ENCODE measurements at places on chromosomes 6 and 20. TPM values are rescaled to one million over a fixed set of nuclear protein-coding genes. Genes with fewer than 3 reads are reported as not detected.

ADGRF5 gene
- total RNA-seq = 324 TPM

GRCh38 chr20:24411003-24411833 is 58.2 kb upstream of the SYNDIG1 start:
- no peak for DNase-seq

GRCh38 chr20:6811262-6812035 is 44.0 kb downstream of the BMP2 start:
- DNase-seq = no peak

DNA sequence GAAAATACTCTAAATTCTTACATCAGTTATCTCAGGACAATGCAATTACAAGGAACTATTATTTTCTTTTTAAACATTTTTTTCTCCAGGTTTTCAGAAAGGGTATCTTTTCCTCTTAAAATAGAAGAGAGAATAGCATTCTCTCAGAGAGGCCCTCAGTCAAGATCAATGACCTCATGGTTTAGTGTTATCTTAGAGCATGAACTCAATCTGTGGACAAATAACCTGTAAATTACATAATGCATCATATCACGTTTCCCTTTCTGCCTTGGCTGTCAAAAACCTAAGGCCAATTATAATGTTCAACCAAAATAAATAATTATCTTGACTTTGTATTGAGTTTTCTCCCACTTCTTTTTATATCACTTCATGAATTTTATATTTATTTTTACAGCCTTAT is 202.2 kb downstream of the SLC24A3 start:
- DNase-seq = no peak

DNA sequence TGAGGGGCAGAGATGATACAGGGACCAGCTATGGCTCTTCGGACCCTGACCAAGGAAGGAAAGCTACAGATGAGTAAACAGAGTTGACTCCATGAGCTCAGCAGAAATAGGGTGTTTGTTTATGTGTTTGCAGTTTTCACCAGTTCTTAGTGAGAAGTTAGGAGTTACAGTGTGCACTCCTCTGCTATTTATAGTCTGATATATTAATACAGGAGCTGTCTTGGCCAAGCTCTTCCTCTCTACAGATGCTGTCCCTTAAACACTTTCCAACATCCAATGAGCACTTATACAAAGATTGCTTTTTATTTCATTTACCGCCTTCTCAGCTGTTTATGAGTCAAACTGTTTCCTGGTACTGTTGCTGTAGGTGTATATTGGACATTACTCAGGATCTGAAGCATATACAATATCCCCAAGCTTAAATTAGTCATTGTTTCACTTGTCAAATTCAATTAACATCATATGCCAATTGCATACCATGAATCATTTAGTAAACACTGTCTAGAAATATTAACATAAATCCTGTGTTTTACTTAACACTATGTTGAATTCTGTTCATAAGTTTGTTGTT is 618.0 kb downstream of the PRKN start:
- DNase-seq = no peak

- DNase-seq = no peak
Observed at GRCh38 chr6:104711371-104711770, 148.3 kb downstream of the HACE1 start.

DNA sequence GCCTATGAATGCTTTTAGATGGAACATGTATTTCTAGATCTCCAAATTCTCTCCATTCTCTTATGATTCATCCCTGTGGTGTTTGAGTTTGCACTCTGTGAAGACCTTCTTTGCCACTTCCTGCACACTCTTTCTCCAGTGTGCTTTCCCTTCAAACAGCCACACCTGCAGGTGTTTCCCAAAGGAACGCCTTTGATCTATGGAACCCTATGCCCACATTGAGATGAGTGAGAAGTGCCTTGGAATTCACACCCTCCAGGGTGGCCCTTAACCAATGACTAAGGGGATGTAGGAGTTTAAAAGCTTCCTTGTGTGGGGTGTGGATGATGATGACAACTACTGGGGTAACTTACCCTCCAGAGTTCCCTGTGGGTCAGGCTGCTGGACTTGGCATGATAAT is 570.1 kb downstream of the DHX35 start:
- no peak for DNase-seq

KCNK16 gene
- total RNA-seq = not detected

NOX3 gene
- total RNA-seq = not detected

WFDC5 gene
- not detected for total RNA-seq

TREM1 gene
- 7.4 TPM for total RNA-seq

GRCh38 chr20:1801929-1802306 is 93.3 kb upstream of the SIRPA start:
- no peak for DNase-seq

COL11A2 gene
- 0.13 TPM for total RNA-seq

RAB44 gene
- total RNA-seq = 0.48 TPM

ATF6B gene
- total RNA-seq = 44.3 TPM

GRCh38 chr6:78525976-78526375 is 341.4 kb upstream of the IRAK1BP1 start:
- no peak for DNase-seq

GRCh38 chr20:52681288-52681687 is 290.9 kb upstream of the TSHZ2 start:
- DNase-seq = no peak

GRCh38 chr6:109229536-109229935 is 134.2 kb downstream of the CEP57L1 start:
- no peak for DNase-seq

- no peak for DNase-seq
Observed at GRCh38 chr6:53540129-53540692, 4.7 kb downstream of the GCLC start.

DNA sequence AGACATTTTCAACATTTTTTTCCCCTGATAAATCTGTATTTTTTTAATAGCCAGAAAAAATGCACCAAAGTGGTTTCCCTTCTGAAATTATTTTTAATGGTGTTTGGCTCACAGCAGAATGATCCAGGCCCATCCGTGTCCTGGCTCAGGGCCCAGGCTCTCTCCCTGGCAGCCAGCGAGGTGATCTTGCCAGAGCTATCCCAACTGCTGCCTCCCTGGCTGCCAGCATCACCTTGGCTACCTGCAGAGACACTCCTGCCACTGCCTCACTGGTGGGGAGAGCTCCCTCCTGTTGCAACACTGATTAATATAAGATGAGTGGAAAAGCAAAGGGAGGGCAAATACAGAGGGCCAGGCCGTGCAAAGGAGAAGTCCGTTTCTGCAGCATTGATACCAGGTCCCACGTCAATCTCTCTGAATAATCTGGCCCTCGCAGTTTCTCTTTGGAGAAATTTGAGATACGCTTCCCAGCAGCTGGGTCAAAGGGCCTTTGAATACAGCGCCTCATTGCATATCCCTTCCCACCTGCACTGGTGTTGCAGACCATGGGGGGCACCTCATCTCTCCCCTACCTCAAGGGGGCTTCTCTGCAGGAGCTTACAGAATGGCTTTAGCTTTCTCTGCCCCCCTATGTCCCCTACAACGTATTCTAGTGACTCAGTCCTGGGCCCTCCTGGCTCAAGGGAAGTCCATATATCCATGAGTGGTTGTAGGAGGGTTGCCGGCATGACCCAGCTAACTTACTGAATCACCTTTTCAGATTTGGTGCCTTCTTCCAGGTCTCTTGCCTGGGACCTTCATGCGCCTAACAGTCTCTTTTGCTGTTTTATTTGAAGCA is 12.8 kb upstream of the DSTN start:
- DNase-seq = peak; percentile 49

GRCh38 chr6:152343735-152344360 is 293.3 kb downstream of the SYNE1 start:
- DNase-seq = no peak

DNA sequence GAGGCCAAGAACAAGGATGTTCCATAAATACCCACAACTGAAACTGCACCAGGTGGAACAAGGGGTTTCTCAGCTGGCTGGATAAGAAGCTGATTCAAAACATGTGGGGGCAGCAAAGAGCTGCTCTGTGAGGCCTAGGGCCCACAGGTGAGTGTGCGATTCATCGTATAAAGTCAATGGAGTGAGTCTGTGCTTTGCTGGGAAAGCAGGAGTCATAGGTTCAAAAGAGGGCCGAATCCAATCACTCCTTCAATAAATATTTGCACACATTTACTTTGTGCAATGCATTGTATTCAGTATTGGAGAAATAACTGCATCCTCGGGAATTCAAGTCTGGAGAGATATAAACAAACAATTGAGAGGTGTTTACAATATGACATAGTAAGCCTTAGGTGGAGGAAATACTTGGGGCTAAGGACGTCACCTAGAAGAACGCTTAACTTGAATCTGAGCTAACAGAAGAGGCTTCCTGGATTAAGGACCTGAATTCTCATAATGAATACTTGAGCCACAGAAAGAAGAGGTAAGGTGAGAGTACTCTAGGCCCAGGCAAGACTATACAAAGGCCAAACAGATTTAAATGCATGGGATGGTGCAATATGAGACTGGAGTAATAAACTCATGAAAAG is 83.7 kb upstream of the TMEM30A start:
- no peak for DNase-seq

DNA sequence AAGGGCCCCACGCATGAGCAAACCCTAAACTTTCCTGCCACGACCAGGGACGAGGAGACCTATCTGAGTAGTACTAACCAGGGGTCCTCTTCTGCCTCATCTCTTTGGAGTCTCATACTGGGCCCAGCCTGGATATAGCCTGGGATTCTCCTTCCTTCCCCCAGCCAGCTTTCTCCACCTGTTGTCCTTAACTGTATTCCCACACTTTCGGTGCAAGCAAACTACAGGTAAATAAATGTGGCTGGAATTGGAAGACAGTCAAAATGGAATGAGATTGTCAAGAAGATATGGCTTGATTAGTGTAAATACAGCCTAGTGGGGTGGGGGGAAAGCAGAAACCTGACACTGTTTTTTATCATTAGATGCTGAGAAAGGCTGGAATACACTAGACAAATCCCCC is 23.5 kb upstream of the LY86 start:
- no peak for DNase-seq

- no peak for DNase-seq
Observed at GRCh38 chr6:85464722-85465150, 14.9 kb downstream of the NT5E start.

COL12A1 gene
- total RNA-seq = 589 TPM

DNA sequence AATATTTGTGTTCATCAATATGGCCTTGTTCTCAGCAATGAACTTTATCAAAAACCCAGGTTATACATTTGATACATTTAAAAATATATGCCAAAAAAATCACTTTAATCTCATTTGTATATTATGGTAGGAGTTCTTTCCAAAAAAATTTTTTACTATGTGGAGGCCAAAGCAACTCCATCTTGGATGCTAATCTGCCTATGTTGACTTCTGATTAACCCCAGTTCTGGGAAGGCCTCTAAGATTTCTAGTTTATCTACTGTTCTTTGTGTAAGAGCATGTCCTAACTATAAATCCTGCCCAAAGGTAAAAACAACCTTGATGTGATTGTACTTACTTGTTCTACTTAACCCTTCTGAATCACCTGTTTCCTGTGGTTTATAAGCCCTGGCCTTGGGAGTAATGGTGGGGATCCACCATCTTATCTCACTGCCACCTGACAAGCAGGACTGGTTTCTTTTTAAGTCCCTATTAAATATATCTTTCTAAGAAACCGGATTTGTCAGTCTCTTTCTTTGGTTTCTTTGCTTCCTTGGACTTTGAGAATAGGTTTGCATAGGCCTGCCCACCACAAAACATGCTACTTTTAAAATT is 46.7 kb downstream of the RNGTT start:
- no peak for DNase-seq

DNA sequence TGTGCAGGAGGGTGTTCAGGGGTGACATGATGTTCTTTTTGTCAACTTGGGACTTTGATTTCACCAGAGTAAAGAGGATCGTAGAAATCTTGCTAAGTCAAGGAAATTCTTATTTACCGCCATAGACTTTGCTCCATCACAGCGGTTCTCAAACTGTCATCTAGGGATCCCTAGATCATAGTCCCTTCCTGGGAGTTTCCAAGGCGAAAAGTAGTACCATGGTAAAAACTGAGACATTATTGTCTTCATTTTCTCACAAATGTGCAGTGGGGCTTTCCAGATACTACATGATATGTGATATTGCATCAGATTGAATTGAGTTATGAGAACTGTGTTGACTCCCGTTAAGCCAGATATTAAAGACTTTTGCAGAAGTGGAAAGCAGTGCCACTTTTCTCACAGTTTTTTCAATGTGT is 79.7 kb downstream of the JARID2 start:
- DNase-seq = no peak

DNA sequence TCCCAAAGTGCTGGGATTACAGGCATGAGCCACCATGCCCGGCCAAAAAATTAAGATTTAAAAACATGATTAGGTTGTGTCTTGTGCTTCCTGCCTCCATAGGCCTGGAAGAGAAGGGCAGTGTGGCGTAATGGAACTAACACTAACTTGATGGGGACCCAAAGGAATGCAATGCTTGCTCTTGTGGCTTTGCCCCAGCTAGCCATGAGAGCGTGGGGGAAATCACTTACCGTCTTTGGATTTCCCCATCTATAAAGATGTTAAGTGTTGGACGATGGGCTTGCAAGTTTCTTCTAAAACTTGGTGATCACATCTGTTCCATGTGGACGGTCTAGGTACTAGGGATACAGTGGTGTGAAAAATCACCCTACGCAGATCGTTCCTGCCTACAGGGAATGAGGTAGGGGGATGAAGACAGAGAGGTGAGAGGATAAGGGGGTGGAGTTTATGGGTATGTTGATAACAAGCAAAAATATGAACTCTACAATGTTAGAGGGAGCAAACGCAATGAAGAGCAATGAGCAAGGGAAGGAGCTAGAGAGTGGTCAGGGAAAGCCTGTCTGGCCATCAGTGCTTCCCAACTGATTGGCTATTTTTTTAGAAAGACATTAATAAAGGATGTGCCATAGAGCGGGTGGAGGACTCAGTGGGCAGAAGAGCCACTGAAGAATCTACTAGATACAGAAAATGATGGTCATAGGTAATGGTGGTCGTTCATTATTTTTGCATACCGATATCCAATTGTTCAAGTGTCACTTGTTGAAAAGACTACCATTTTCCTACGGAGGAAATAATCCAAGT is 165.2 kb downstream of the BCAS1 start:
- no peak for DNase-seq

- no peak for DNase-seq
Observed at GRCh38 chr6:139590206-139590605, 215.8 kb upstream of the CITED2 start.

KAT14 gene
- total RNA-seq = 11.9 TPM

STMND1 gene
- not detected for total RNA-seq

DNA sequence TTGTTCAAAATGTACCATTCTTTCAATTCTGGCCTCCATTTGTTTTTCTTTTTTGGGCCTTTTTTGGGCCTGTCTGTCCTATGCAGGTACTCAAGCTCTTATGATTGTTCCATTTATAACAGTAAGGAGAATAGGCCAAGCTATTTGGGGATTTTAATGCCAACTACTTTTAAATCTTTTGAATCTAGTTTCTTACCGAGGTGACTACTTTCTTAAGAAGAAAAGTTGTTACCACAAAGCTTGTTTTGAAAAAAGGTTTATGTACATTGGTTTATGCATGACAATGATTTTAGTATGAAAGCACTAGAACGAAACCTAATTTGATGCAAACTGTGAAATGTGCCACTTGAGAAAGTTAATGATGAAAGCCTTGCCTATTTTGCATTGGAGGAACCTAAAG is 98.3 kb upstream of the MTHFD1L start:
- DNase-seq = no peak

DNA sequence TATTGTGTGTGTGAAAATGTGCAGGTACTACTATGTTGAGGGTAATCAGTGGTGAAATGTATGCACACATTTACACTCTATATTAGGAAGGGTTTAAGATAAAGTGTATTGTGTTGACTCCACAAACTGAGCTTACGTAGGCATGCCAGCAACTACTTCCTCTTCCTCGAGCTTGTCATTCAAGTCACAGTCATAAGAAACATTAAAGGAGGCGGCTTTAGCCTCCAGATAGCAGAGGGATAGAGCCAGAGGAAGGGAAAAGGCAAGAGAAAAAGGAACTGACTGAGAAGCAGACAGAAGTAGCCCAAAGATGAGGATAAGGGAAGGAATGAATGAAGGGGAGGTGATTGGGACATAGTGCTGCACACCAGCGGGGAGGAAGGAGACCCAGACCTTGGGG is 55.2 kb downstream of the SMLR1 start:
- DNase-seq = no peak

Measured in omental fat pad (tissue), 4 donors.